ENCODE measurements at places on chromosomes 5 and 9.

GRCh38 chr5:168151041-168151440 lies 140.4 kb upstream of the WWC1 start:
- DNase-seq = no peak

- DNase-seq = no peak
Observed at GRCh38 chr5:113489299-113489698, 1.0 kb upstream of the MCC start.

DNA sequence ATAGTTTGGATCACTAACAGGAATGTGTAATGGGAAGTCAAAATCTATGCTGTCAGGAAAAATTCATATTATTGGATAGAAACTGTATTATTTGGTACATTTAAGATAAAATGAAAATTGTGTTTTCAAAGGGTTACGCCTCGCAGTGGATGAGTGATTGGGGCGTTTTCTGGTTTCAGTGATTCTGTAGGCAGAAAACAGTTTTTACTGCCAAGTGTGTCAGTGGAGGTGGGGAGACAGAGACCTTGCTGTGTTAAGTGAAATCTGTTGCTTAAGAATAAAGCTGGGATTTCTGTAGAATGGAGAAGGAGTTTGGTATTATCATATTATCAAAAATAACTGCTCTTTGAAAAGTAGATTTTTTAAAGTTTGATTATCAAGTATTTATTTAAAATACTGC lies 69.7 kb downstream of the GHR start:
- DNase-seq = no peak

DNA sequence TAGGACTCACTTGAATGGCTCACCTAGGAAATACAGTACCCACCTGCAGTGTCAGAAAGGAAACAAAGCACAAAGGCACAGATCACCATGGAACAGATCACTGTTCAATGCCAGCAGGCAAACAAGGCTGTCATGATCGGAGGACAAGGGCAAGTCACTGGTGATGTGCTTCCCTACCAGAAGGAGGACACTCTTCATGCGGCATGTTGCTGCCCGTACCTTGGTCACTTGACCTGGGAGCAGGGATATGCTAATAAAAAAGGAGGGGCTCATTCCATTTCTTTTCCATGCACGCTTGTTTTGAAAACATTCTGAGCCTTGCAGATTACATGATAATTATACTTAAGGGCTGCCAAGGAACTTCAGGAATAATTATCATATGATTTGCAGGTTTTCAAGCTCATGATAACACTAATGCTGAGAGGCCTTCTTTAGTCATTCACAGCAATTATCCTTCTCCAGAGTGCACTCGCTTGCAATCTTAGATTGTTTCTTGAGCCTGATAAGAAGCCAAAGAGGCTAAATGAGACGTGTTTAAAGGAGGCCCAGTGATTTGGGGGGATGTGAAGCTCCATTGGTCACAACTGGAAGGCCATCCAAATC lies 36.1 kb upstream of the STARD4 start:
- DNase-seq = no peak

- no peak for DNase-seq
Observed at GRCh38 chr5:79806741-79807140, 117.1 kb downstream of the CMYA5 start.

DNA sequence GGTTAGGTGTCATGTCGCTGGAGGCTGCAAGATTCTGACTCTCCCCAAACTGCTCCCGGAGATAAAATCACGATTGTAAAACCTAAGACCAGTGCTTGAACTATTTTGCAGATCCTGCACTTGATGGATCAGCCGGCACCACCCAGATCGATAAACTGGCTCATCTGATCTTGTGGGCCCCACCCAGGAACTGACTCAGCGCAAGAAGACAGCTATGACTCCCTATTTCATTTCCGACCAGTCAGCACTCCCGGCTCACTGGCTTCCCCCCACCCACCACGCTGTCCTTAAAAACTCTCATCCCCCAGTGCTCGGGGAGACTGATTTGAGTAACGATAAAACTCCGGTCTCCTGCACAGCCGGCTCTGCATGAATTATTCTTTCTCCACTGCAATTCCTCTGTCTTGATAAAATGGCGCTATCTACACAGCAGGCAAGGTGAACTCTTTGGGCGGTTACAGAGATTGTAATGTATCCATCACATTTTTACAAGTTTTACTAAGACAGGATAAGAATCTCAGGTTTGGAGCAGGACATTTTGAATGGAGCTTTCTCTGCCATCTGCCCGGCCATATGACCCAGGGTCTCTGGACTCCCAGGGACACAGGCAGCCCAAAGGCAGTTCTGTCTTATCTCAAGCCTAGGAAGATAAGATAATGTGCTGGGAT lies 10.6 kb upstream of the PPP1R26 start:
- peak; percentile 9 for DNase-seq

DNA sequence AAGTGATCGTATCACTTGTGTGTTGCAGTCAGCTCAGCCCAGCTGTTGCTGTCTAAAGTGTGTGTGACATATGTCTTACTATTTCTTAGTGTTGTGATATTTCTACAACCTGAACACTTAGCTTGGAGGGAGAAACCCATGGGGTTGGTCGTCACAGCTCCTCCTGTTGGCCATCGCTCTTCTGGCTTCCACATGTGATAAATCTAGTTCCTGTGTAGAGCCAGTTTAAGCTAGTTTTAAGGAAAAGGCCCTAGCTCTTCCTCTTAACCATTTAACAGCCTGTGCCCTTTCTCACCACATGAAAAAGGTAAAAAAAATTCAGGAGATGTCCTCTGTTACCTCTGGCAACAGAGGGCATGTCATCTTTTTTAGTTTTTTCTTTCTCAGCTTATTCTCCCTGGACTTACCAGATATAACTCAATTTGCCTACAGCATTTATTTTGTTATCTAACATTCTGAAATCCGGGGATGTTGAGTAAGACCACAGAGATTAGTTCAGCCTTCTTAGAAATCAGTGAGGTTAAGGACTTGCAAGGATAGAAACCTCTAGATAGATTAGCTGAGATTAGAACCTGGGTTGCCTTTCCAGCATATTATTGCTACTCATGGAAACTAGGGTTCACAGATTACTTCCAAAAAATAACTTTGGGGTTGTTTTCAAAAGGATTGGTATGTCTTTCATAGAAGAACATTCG lies 100.4 kb downstream of the GAPVD1 start:
- DNase-seq = no peak

DNA sequence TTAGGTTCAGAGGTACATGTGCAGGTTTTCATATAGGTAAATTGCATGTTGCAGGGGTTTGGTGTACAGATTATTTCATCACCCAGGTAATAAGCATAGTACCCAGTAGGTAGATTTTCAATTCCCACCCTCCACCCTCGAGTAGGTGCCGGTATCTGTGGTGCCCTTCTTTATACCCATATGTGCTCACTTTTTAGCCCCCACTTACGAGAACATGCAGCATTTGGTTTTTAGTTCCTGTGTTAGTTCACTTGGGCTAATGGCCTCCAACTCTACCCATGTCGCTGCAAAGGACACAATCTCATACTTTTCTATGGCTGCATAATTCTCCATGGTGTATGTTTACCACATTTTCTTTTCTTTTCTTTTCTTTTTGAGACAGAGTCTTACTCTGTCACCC lies 21.2 kb downstream of the ITK start:
- DNase-seq = no peak

GRCh38 chr5:157025093-157025698 lies 33.7 kb downstream of the HAVCR1 start:
- peak; percentile 24 for DNase-seq

DNA sequence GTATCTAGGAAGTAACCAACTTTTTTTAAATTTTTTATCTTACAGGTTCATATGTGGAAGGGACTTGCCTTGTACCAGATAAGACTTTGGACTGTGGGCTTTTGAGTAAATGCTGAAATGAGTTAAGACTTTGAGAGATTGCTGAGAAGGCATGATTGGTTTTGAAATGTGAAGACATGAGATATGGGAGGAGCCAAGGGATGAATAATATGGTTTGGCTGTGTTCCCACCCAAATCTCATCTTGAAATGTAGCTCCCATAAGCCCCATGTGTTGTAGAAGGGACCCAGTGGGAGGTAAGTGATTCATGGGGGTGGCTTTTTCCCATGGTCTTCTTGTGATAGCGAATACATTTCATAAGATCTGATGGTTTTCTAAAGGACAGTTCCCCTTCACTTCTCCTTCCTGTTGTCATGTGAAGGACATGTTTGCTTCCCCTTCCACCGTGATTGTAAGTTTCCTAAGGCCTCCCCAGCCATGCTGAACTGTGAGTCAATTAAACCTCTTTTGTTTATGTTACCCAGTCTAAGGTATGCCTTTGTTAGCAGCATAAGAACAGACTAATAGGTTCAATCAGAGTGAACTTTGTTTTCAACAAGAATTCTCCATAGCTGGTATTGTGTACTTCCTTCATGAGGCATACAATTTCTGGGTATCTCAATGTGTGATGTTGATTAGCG lies 535.6 kb upstream of the MEF2C start:
- DNase-seq = no peak

DNA sequence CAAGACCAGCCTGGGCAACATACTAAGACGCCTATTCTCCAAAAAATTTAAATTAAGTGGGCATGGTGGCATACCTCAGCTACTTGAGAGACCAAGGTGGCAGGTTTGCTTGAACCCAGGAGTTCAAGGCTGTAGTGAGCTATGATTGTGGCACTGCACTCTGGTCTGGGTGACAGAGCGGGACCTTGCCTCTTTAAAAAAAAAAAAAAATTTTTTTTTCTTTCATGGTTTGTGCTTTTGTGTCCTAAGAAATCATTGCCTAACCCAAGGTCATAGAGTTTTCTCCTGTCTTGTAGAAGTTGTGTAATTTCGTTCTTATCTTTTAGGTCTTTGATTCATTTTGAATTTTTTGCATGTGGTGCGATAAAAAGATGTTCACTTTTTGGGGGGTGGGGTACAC lies 12.3 kb downstream of the GPBP1 start:
- no peak for DNase-seq

DNA sequence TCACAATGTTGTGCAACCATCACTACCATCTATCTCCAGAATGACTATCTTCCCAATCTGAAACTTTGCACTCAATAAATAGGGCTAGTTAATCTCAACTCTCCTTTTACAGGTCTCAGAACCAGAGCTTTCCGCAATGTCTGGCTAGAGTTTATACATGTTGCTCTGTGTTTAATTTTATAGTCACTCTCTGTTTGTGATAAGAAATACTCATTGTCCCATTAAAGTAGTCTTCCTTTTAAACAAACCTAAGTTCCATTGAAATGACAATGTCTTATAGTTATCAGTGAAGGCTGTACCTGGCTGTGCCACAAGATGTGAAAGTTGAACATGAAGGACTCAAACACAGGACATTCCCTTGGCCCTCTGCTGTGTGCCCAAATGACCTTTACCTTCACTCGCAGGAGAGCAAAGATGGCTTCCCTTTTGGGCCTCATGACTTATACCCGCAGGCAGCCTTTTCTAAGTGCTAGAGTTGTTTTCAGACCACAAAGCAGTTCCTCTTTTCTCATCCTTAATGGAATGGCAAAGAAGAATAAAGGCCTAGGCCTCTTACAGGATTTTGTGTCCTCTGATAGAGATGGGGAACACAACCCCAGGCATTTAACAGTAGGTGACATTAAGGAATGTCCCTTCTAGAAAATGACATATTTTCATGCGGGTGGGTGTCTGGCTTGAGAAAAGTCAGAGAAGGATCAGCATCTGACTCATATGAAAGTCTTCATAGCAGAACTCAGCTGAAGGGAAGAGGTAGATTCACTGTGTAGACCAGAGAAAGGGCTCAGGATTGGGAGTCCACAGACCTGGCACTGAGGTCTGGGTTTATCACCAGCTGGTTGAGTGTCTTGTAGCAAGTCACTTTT lies 69.6 kb upstream of the ATP10B start:
- no peak for DNase-seq

GRCh38 chr9:13744261-13744901 lies 464.9 kb upstream of the MPDZ start:
- no peak for DNase-seq

- no peak for DNase-seq
Observed at GRCh38 chr9:85268131-85268530, 473.6 kb downstream of the AGTPBP1 start.

DNA sequence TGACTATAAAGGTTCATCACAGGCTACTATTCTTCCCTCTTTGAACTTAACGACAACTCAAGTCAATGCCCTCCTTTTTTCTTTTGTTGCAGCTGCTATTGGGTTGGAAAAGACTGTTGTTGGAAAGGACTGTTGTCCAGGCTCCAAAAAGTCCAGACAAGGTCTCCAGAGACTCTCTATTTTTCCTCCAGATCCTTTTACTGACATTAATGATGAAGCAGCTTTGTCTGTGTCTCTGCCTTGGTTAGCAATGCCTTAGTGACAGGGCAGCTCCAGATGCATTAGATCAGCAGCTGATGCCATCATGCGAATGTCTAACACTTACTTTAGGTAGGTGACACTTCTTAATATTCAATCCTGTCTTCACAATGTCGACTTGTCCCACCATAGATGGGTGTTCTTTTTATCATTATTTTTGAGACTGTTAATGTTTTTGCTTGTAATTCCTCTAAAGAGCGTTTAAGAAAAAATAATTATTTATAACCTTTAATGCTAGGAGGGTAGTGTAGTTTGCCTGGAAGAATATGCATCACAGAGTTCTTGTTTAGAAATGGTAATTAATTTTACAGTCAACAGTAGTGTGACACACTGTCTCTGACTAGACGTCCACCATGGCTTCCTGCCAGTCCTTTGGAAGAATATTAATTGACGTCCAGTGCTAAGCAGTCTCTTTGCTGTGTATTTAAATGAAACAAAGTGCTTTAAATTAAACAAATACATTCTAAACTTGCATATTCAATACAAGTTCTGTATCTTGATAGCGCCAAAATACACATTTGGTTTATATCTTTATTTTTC lies 492.2 kb downstream of the NR2F1-AS1 start:
- no peak for DNase-seq

DNA sequence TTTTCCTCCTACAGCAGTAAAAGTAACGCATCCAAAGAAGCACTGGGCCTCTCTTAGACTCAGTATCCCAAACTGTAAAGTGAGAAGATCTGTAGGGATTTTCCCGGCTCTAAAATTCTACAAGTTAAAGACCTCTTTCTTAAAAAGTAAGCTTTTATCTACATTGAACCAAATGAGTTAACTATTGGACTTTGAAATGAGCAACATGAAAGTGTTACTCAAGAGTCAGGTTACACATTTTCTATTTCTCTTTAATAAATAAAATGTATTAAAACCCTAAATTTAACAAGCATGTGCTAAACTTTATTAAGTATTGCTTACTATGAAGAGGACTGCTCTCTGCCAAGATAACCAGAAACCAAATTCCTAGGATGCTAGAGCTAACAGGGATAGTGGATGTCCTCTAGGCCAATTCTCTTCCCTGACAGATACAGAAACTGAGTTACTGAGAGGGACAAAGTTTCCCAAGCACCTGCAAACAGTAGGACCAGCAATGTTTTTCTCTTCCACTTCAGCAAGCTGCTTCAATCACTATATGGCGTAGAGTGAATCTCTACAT lies 21.7 kb downstream of the NFIB start:
- DNase-seq = no peak

GRCh38 chr5:173712609-173713175 lies 96.2 kb upstream of the BOD1 start:
- DNase-seq = no peak

DNA sequence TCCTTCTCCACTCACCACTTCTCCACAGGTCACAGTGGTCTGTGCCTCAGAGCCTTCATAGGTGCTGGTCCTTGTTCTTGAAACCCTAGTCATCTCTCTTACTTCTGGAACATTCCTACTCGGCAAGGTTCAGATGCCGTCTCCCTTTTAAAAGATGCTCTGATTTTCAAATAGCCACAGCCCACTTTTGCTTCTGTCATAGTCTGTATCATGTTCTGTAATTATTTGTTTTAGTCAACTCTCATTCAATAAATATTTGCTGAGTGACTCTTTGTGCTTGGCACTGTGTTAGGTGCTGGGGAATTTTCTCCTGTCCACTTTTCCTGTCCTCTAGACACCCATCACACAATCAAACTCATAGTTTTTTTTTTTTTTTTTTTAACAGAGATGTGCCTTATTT lies 181.3 kb upstream of the IL12B start:
- no peak for DNase-seq

- DNase-seq = no peak
Observed at GRCh38 chr5:151052836-151053235, 28.0 kb downstream of the TNIP1 start.

All from activated T-cell treated with anti-CD3 and anti-CD28 coated beads for 4 hours (primary cell).